ENCODE measurements at places on chromosomes 2 and 18.

- no peak for DNase-seq
Observed at GRCh38 chr2:61733563-61733962, 120.3 kb downstream of the FAM161A start.

DNA sequence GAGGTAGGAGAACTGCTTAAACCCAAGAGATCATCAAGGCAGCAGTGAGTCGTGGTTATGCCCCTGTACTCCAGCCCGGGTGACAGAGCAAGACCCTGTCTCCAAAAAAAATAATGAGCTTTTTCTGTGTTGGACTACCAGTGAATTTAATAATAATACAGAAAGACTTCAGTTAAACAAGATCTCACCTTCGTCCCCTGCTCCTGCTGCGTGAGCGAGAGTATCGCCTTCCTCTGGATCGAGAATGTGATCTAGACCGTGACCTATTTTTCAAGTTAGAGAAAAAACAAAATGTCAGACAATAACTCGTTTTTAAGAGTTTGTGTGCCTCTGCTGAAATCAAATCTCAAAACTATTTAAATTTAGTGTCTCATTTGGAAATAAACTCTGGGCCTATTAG, 2.8 kb downstream of the SRSF7 start:
- DNase-seq, result no peak

DNA sequence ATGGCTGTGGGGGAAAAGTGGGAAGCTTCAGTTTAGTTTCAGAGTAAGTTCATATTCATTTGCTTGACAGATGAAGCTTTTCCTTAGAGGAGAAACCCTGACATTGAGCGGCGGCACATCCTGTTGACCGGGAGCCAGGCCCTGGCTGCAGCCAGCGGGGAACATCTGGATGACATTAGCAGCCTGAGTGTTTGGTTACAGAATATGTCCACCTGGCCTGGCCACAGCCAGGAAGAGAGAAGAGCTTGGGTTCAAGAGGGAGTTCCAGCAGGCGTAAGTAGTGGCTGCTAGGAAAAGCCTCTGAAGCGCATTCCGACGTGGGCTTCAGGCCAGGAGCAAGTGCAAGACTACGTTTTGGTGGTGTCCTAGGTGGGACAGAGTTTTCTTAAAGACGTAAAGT, 144.9 kb upstream of the MYCN start:
- no peak for DNase-seq

- DNase-seq, result no peak
Observed at GRCh38 chr18:13809531-13810255, 14.3 kb upstream of the MC5R start.

DNA sequence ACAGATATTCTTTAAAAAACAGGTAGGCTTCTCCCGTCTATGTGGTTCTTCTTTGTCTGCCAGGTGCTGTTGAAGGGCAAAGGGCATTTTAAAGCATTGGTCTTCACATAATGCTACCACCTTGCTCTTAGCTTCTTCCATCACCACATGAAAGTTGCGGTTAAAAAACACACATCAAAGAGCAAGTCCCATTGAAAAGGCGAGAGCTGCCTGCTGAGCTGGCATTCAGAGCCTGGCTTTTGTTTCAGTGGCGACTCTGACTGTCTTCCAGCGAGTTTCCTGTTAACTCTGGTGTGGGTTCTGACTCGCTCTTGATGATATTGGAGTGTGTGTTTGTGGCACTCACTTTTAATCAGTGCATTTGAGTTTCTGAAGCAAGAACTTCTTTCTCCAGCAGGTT, 624.9 kb upstream of the FANCL start:
- DNase-seq, result no peak

GRCh38 chr2:169761970-169762292, 28.3 kb downstream of the KLHL23 start:
- no peak for DNase-seq

DNA sequence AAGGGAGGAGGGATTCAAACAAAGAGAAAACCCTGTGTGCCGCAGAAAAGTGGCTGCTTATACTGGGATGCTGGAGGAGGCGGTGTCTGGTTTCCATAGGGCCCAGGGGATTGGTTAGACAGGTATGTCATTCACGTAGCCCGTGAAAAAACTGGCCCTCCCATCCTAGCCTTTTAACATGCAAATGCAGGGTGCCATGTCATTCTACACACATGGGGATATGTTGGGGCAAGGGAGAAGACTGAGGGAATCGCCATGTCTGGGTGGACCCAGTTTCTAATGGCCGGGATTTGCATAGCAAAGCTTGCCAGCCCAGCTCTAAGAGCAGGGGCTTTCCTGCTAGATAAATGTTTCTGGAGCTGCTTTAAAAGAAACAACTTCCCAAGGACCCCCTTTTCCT, 8.2 kb upstream of the RNU2-63P start:
- DNase-seq, result no peak
